ENCODE measurements at places on chromosomes 7 and 10.

DNA sequence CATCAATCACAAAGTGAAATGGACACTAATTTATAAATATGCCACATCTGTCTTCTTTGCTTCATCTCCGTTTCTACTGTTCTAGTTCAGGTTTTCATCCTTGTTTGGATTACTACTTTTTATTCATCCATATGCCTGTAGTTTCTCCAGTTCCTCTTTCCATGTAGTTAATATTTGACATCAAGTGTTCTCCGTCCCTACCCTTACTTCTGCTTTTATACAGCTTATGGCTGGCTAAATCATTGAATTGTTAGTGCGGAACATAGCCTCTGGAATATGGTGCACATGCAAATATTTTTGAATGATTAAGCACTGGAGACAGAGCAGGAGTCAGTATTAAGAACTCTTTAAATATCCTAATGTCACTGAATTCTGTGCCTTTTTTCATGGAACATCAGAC lies 230.0 kb upstream of the PPP1R3A start:
- no peak for DNase-seq

- DNase-seq: peak; percentile 94
These were observed at the start of the genes PEX1 and RBM48 for GRCh38 chr7:92528188-92528957. TSS of gene PEX1 (minus strand) at chr7:92528520. CDS start at chr7:92528435, 85 bp downstream. TSS of gene RBM48 (plus strand) at chr7:92528795. CDS start at chr7:92528814, 19 bp downstream.

DNA sequence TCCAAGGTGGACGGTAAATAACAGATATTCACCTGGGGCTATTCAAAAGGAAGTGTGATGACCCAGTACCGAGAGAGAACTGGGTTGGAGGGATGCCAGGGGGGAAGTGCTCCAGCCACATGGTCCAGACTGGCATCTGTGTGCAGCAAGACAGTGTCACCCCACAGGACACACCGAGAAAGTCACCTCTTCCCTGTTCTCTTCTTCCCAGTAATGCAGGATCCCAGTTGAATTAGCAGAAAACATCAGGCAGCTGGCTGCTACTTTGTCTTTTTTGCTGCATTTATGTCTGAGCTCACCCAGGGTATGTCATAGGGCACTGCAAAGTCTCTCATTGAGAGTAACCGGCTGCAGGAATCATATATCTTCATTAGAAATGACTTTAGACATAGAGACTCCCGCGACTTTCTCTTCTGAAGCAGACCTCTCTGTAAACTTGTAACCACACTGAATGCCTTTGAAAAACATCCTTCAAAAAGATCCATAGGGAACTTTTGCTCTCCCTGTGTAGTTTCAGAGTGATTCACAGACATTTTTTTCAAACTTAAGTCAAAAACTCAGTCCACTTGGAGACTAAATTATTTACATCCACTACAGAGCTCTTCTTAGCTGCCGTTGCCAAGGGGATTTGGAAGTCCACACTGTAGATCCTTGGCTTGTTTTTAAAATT lies 609.0 kb upstream of the DPP6 start:
- no peak for DNase-seq

- no peak for DNase-seq
These were observed 81.8 kb upstream of the SFMBT2 start for GRCh38 chr10:7492660-7493046.

DNA sequence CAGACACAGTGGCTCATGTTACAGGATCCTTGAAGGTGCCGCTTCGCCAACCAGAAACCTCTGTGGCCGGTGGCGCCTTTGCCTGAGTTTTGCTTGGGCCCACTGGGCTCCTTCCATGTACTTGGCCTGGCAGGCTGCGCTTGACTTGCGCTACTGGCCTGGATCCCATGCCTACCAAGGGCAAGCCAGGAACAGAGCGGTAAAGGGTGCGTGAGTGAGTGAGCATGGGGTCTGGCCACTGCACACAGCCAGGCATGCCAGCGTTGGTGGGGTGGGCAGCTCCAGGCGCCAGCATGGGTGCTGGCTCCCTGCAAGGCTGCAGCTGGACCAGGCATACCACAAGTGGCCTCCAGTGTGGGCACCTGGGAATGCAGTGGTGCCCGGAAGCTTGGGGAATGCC lies 16.3 kb upstream of the TSPAN15 start:
- DNase-seq: no peak

GRCh38 chr7:124188576-124188975 lies 155.7 kb upstream of the TMEM229A start:
- DNase-seq: no peak

DNA sequence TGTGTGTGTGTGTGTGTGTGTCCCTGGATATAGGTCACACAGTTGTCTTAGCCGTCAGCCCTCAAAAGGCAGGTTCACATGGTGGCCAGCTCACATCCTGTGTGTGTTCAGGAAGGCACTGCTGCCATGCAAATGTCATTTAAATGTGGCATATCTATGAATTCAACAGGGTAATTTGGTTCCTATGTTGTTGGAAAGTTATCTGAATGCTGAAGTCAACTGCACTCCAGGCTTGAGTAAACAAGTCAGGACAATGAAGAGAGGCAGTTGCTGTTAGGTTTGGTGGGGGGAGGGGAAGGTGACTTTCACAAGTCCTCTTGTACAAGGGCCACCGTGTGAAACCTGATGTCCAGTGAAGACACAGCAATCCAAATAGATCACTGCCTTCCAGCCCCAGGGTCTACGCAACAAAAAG lies 61.1 kb downstream of the PTPRE start:
- DNase-seq: no peak

GRCh38 chr7:107978815-107979408 lies 24.0 kb downstream of the LAMB1 start:
- DNase-seq: no peak

DNA sequence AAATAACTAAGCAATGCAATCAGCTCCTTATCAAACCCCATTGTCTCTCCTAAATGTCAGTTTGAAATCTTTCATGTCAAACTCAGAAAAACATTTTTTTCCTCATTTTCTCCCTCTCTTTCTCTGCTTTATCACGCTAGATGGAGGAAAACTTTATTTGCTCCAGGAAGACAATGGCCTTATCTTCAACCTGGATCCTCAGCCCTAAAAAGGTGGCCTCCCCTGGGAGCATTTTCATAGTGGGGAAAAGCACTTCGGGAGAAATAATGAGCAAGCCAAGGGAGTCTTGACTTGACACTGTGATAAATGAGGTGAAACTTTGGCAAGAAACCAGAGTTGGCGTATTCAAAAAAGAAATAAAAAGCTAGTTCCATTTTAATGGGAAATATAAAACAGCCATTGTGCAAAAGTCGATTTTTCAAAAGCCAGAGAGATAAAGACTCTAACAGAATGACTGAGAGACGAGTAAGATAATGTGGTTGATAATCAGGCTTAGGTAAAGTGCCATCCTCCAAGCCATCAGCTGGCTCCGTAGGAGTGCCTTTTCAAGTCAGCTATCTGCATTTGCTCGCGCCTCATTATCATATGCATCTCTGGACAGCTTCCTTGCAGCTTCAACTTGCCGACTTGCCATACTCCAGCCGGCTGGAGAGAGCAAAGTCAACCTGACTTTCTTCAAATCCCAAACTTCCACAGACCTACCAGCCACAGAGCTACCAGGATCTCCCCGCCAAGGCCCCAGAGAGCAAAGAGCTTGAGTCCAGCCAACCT lies 19.9 kb downstream of the HABP2 start:
- DNase-seq: no peak

GRCh38 chr10:4765428-4765827 lies 60.6 kb upstream of the AKR1E2 start:
- no peak for DNase-seq

DNA sequence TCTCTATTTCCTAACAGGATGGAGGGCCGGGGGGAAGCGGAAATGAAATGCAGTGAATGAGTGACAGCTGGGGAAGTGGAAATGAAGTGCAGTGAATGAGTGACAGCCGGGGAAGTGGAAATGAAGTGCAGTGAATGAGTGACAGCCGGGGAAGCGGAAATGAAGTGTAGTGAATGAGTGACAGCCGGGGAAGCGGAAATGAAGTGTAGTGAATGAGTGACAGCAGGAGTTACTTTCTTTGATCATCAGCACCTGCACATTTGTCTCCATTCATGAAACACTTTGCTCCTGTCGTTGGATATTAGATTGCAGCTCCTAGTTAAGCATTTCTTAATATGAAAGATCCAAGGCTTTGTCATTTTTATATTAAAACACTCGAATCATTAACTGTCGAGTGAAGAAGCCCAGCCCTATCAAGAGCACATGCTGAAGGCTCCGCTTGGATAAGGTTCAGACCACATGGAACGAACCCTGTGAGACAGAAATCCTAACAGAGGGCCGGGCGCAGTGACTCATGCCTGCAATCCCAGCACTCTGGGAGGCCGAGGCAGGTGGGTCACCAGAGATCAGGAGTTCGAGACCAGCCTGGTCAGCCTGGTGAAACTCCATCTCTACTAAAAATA lies 406.0 kb upstream of the ADARB2 start:
- no peak for DNase-seq

- DNase-seq: no peak
These were observed 73.5 kb downstream of the MKLN1 start for GRCh38 chr7:131401194-131401593.

GRCh38 chr7:1520539-1521234 lies 9.8 kb upstream of the MAFK start:
- DNase-seq: no peak

GRCh38 chr7:115789901-115790300 lies 240.7 kb downstream of the TFEC start:
- DNase-seq: no peak

DNA sequence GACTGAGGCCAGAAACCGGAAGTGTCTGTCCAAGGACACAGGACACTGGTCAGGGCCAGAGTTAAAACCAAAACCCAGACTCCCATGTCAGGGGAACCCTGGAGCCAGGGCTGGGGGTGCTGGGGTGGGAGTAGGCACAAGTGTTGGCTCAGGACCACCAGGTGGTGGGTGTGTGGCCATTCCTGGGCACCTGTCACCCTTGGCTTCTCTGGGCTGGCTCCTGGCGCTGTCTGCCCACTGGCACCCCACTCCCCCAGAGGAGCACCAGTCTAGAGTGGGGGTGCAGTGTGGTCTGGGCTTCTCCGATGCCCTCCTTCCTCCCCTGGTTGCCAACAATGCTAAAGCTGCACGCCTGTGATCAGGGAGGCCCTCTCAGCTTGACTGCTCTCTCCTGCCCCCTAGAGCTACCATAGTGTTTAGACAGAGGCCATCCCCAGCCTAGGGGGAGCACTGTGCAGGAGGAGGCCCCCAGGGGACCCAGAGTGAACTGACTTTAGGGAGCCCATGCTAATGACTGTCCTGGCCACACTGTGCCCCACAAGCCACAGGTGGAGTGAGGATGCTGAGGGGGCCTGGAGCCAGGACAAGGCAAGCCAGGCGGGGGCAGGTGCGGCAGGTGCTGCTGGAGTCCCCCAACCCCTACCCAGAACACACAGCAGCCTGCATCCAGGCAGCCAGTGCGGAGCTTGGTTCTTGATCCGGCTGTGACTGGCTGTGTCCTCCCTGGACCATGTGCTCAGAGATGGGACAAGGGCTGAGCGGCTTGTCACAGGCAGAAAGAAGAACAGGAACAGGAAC lies 11.0 kb downstream of the RASGEF1A start:
- no peak for DNase-seq

DNA sequence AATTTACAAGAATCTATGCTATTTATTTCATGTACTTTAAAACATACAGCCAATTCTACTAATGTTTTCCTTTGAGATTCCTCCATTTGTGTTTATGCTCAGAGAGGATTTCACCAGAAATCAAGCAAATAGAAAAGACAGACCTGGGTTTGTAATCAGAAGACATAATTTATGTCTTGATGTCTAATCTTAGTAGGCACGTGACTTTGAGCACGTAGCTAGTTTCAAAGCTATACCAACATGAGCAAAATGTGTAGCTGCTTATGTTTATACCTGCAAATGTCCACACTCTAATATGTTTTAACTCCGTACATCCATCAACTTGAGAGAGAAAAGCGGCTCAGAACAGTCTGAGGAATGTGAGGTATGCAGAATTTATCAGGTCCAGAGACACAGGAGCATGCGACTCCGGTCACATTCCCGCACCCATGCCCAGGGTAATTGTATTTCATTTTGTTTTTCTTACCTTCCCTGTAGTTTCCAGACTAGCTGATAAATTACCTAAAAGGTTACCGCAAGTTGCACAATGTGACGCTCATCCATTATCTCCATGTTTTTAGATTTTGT lies 40.0 kb downstream of the SVOPL start:
- DNase-seq: no peak
